ENCODE measurements at places on chromosomes 6 and 20.

DNA sequence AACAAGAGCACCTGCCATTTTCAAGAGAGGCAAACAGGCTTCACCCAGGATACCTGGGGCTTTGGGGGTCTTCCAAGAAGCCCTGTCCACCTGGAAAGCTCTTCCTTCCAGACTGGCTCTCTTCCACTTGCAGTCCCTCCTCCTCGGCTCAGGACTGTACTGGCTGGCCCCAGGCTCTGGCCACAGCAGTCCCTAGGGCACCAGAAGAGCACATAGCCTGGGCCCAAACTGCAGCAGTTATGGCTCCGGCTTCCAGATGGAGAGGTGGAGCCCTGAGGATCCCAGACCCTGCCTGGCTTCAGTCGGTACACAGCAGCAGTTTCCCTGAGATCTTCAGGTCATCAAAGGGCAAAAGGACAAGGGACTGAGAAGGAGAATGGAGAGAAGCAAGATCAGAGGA lies 1.6 kb upstream of the SLC35B2 start:
- DNase-seq, result no peak

GRCh38 chr6:100472674-100473073 lies 8.0 kb upstream of the SIM1 start:
- no peak for DNase-seq

DNA sequence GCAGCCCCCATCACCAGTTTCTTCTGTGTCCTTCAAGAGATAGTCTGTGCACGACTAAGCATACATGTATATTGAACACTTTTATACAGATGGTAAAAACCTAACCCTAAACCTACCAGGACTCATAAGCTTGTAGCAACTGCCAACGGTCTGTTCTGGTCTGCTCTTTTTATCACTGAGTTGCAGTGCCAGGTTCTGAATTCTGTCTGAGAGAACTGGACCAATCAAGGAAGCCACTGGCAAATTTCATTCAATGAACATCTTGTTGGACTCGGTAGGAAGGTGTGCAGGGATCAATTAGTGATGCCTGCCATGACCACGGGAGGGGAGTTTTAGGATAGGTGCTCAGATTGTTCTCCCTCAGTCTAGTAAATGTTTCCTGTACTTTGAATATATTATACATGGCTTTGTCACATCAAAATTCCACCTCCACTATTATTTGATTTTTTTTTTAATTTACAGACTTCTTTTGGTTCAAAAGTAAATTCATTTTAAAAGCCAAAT lies 146.8 kb downstream of the EYA2 start:
- DNase-seq, result no peak

- no peak for DNase-seq
Measured at GRCh38 chr20:44110816-44111568, 76.0 kb downstream of the JPH2 start.

DNA sequence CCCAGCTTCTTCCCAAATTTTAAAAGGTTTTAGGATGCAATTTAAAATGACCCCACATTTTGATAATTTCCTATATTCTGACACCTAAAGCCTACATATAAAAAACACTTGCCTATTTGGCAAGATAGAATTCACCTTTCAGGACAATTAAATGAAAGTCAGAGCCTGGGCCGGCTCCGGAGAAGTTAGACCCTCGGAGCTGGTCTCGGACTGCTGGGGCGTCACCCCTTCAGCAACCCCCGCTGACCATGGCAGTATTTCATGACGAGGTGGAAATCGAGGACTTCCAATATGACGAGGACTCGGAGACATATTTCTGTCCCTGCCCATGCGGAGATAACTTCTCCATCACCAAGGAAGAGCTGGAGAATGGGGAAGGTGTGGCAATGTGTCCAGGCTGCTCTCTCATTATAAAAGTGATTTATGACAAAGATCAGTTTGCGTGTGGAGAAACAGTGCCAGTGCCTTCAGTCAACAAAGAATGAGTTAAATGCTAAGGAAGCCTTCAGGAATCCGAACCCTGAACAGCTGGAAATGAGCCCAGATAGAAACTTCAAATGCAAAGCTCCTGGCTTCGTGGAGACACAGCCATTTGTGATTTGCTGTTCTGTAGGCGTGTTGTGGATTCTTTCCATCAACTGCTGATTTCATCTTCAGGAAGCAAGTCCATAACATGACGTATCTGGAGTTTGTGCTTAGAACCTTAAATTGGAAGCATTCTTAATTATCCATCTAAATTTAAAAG lies 16.0 kb downstream of the TCFL5 start:
- no peak for DNase-seq
